Stimulated activated naive CD4-positive, alpha-beta T cell treated with Interleukin-2 at 50 U/mL for 16 hours (primary cell): ENCODE measurements at places on chromosomes 16 and 17.
A peak's percentile ranks its signal among the peaks of the same experiment; 100 is the strongest.

DNA sequence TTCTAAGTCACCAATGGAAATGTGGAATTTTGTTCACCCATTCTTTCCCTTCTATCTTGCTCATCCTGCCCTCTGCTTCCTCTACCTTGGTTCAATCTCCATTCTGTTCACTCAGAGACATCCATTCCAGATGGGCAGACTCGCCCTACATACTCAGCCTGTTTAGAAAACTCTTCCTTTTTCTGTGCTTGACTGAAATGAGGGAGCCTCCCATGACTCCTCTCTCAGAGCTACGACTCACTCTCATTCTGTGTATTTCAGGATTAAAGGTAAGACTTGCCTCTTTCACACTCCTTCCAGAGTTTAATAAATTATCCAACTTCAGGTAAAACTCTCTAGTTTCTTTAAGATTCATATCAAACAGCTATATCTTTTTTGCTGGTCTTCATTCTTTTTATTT is 182.8 kb downstream of the HS3ST3A1 start:
- no peak for DNase-seq

DNA sequence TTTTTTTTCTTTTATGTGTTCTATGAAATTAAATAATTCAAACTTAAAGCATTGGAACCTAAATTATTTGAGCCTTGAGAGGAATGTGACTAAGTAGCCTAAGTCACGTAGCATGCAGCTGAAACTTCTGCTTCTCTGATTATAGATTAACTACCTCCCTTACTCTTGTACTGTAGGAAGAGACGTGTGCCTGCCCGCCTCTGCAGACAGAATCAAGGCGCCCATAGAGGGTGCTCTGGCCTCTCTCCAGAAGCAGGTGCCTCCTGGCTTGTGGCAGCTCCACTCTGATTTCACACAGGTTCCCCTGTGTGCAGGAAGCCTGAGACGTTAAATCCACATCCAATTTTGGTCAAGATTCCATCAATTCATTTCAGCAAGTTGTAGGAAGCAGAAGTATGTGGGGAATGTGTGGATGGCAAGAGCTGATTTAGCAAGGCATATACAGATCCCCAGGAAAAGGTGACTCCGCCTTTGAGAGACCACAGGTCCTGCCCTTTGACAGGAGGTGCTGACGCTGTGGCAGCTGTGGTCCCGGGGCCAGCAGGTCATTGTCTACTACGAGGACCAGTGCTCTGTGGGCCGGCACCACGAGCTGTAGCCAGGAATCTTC is 1418.8 kb downstream of the CDH11 start:
- DNase-seq = no peak

- DNase-seq = no peak
Measured at GRCh38 chr16:66850115-66850815, 6.1 kb downstream of the CA7 start.

GRCh38 chr17:33688771-33689170 is 395.7 kb upstream of the ASIC2 start:
- DNase-seq = no peak

DNA sequence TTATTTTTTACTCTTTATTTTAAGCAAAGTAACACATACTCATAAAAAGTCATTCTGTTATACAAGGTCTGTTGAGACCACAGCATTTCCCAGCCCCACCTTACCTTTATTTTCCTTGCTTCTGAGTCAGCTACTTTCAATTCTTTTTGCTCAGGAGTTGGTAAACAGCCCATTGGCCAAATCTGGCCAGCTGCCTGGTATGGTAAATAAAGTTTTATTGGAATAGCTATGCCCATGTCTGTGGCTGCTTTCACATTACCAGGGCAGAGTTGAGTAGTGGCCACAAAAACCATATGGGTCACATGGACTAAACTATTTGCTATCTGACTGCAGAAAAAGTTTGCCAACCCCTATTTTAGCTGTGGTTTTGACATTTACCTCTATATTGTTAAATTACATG is 3.4 kb upstream of the NSRP1 start:
- no peak for DNase-seq

- no peak for DNase-seq
Measured at GRCh38 chr17:45363498-45363897, 46.7 kb upstream of the MAP3K14 start.

GRCh38 chr16:46986896-46987295 is 13.4 kb upstream of the DNAJA2 start:
- no peak for DNase-seq

DNA sequence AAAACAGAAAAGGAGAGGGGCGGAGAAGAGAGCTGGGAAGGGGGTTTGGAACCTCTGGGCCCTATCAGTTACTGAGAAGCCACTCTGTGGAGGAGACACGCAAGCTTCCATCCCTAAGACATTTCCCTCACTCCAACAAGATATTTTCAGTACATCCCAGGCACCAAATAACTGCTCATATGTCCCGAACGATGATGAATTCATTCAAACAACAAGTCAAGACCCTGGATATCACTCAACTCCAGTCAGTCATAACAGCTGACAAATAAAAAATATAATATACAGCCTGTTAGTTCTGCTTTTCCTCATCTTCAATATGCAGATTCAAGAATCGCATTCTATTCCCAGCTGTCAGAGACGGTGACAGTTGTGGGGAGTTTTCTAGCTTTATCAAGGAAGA is 104.0 kb upstream of the ZFHX3 start:
- no peak for DNase-seq

DNA sequence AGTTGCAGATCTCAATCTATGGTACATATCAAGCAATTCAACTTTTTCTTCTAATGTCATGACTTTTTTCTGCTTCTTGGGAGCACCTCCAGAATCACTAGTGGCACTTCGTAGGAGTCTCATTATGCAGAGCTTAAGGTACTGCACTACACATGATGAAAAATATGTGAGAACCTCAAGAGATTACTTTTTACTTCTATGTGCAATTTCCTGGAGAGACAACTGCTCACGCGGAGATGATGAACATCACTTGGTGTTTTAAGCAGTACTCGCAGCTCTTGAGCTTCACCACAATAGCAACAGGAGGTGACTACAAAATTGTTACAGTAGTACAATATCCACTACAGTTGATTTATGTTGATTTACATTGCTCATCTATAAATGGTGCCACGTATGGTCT is 79.7 kb downstream of the MRTFB start:
- no peak for DNase-seq

- DNase-seq = peak; percentile 40
Measured at GRCh38 chr16:70476272-70477020, 22.1 kb downstream of the FCSK start.

- no peak for DNase-seq
Measured at GRCh38 chr17:78263063-78263735, 31.8 kb downstream of the TMEM235 start.

DNA sequence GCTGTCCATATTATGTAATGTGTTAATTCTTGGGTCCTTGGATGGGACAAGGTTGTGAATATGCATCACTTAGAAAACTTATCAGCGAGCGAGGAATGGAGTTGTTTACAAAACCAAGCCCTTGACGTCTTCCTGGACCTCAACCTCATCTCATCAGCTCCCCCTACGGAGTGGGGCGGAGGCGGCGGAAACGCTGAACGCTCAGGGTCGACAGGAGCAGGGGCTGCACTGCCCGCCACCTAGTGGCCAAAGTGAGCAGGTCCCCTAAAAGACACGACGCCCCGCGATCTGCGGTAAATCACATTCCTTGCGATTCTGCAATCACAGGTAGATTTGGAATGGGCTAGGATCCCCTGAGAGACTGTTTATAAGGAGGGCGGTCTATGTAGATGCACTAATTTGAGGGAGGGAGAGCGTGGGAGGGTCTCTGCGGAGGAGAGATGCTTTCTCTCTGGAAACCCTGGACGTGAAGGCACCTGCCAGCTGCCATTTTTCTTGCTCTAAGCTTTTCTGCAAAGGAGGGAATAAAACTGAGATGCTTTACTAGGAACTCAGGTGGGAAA is 5.4 kb upstream of the ICAM2 start:
- DNase-seq = peak; percentile 86

GRCh38 chr16:87384162-87384874 is 742 bp upstream of the FBXO31 start:
- DNase-seq = no peak

GRCh38 chr16:50835358-50836060 is 93.6 kb downstream of the CYLD start:
- no peak for DNase-seq

GRCh38 chr16:75947626-75948239 is 221.4 kb upstream of the CPHXL start:
- no peak for DNase-seq

GRCh38 chr16:180101-180675 is at the start of gene HBQ1:
TSS of gene HBQ1 (plus strand) at chr16:180459. CDS start at chr16:180487, 28 bp downstream.
- DNase-seq = no peak

- no peak for DNase-seq
Measured at GRCh38 chr17:57811638-57812280, 38.1 kb downstream of the MRPS23 start.

DNA sequence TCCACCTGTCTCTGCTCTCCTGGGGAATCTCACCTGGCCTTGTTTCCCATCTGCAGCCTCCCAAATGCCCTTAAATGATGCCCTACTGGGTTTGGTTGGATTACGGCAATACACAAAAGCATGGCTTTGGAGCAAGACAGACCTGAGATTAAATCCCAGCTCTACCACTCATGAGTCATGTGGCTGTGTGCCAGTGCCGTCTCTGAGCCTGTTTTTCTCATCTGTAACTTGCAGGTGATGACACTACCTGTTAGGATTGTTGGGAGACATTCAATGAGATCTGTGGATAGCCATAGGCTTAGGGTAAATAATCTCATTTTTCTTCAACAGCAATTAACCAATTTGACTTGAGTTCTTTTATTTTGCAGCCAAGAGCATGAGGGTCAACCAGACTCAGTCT is 240.3 kb downstream of the MAF start:
- DNase-seq = no peak

DNA sequence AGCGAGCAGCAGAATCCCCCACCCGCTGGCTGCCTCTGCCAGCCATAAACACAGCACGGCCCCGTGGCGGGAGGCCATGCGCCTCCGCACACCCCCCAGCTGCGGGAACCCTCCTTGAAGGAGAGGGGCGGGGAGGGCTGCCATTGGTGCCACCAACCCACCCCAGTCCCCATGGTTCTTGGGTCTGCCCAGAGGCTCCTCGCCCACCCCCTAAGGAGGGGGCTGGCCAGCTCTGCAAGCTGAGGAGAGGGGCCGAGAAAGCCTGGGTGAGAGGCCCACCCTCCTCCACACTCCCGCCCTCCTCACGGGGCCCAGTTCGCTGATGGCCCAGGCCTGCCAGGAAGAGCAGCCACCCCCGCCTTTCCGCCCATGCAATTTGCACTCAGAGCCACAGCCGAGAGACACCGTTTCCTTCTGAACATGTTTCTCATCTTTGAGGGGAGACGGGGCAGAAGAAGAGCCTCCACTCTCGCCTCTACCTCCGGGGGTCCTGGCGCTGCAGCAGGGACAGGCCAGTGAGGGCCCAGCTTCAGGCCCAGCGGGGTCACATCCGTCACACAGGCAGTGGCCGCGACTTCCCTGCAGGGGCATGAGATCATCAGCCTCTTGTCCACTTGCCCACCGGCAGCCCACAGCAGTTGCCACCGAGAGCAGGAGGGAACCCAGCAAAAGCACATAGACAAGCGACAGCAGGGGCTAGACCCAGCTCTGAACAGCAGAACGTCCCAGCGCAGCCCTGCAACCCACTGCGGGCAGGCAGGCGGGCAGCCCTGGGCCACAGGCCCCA is 23.0 kb downstream of the KATNB1 start:
- no peak for DNase-seq

- DNase-seq = no peak
Measured at GRCh38 chr16:1157639-1158455, 4.9 kb downstream of the CACNA1H start.

- no peak for DNase-seq
Measured at GRCh38 chr17:8985054-8985701, 19.7 kb upstream of the PIK3R5 start.

DNA sequence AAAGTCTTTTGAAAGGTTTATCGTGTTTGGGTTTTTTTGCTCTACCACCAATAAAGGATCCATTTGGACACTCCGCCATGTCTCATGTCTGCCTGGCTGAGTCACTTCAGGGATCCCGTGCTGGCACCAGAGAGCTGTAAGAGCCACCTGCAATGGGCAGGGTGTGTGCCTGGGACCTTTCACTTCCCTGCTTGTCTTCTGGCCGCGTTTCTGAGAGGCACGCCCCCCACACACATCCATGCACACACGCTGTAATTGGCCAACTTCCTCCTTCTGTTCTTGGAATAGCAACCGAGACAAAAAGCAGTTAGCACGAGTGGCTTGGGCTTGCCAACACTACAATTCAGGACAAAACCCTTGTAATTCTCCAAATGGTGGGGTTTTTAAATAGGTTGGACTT is 9.8 kb upstream of the SOST start:
- no peak for DNase-seq

DNA sequence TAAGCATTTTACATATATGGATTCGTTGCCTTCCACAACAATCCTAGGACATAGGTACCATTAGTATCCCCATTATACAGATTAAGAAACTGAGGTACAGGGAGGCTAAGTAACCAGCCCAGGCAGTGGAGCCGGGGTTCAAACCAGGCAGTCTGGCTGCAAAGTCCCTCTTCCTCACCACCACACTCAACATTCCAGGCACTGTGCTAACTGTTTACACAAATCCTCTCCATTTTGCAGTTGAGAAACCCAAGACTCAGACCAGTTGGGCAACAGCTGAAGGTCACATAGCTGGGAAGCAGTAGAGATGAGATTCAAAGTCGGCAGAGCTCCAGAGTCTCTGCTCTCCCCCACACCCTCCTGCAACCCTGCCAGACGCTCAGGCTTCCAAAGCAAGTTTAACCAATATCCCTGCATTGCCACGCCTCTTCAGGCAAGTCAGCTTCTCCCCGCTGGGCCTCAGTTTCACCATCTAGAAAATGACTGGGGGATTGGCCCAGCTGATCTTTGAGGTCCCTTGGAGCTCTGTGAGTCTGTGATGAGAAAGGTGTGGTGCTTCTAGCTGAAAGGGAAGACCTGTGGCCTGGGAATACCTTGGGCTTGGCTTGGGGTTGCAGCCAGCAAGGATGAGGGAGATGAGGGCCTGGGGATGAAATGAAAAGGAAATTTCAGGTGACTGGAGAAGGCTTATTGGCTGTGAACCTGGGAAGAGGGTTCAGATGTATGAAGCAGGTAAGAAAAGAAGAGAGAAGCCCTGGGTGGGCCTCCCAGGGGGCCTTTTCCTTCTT is 14.0 kb downstream of the CCR7 start:
- no peak for DNase-seq

GRCh38 chr16:78421181-78421708 is 321.8 kb downstream of the WWOX start:
- DNase-seq = no peak

DNA sequence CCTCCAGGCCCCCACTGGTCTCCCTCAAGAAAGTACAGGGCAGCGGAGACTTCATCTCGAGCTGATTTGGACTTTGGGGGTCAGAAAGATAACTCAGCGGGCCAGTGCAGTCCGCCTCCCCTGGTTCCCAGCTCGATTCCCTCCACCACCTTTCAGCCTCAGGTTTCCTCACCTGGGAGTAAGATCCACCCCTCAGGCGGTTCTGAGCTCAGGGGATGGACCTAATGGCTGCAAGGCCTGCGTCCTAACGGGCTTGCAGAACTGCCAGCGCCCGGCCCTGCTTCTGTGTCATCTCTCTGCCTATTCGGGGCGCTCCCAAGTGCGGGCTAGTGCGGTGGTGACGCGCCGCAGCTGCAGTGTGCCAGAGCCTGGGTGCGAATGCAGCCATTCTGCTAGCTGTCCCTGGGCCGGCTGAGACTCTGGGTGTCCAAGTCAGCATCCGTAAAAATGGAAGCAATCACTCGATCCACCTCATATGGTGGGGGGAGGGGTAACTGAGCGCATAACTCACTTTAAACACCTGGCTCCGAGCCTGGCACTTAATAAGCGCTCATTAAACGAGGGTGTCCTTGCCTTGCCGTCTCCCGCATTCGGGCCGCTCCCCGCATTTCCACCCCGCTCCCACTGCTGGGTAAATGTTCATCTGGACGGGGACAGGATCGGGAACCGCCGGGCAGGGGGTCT is 129.6 kb upstream of the LHX1 start:
- no peak for DNase-seq
